ENCODE measurements at places on chromosomes 13 and 19.

- no peak for DNase-seq
These were observed 143.3 kb downstream of the DCLK1 start for GRCh38 chr13:35987572-35988513.

GRCh38 chr13:112779856-112780604, 90.2 kb downstream of the ATP11A start:
- no peak for DNase-seq

- no peak for DNase-seq
These were observed 93.7 kb downstream of the RBM26 start for GRCh38 chr13:79312340-79312855.

GRCh38 chr19:5590151-5590864, 22.6 kb upstream of the TINCR start:
- no peak for DNase-seq

GRCh38 chr19:2449019-2449418, 7.7 kb downstream of the LMNB2 start:
- DNase-seq = no peak

- no peak for DNase-seq
These were observed 24.9 kb downstream of the RCN3 start for GRCh38 chr19:49552749-49553148.

DNA sequence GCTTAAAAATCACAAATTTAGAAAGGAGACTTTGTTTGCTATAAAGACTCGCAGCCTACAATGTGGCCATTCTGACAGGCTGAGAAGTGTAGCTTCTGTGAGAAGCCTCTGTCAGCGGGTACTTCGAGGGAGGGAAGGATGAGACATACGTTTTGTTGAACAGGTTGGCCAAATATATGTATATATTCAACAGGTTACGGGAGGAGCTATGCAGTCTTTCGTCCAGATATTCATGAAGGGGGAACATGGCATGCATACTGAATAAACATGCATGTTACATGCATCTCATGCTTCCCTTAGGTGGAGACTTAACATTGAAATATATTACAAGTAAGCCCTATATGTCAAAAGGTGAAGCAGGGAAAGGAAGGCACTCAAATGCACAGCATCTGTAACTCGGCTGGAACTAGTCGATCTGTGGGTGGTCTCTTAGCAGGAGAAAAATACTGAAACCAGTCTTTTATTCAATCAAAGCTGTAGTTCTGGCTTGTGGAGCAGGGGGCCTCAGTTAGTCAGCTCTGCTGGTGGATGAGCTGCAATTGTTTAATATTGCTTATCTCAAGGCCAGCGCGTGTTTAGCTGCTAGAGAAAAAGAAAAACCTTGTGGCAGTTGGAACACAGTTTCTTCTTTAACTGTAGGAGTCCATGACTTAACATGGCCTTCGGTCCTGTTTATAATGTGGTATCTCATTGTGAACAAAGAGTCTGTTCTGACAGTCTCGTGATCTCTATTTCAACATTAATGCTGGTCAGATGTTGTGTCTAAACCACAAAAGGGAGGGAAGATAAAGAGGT, 94.3 kb downstream of the FAM216B start:
- no peak for DNase-seq

DNA sequence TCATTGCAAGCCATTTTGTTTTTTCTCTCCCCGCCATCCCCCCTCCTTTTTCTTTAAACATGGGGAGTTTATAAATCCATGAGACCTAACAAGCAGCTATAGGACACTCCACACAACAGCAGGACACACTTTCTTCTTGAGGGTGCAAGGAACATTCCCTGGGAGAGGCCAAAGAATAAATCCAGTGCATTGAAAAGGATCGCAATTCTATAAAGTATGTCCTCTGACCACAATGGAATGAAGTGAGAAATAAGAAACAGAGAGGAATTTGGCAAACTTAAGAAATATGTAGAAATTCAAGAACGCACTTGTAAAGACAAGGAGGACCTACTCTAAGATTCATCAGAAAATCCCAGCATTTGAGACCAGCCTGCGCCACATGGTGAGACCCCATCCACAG, 11.9 kb downstream of the KLF2 start:
- DNase-seq = no peak

GRCh38 chr19:46137915-46138473, 10.0 kb upstream of the IGFL2 start:
- DNase-seq = no peak

- no peak for DNase-seq
These were observed 418.0 kb downstream of the ZNF536 start for GRCh38 chr19:30790056-30790680.

- no peak for DNase-seq
These were observed 31.3 kb upstream of the USE1 start for GRCh38 chr19:17183858-17184321.

DNA sequence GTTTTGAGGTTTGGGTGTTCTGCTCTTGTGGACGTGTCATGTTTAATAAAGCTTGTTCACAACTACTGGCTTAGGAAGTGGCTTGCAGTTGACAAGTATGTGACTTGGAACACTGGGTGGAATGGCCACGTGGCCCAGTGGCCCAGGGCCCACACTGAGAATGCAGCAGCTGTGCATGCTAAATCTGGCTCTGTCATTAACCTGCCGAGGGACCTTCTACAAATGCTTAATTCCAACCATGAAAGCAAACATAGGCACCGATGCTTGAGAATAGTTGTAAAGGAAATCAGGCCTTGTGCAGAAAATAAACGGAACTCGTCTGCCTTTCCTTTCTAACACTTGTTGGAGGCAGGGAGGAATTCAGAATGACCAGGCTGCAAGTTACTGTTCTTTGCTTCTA, 11.6 kb upstream of the CLDN10 start:
- DNase-seq = no peak

DNA sequence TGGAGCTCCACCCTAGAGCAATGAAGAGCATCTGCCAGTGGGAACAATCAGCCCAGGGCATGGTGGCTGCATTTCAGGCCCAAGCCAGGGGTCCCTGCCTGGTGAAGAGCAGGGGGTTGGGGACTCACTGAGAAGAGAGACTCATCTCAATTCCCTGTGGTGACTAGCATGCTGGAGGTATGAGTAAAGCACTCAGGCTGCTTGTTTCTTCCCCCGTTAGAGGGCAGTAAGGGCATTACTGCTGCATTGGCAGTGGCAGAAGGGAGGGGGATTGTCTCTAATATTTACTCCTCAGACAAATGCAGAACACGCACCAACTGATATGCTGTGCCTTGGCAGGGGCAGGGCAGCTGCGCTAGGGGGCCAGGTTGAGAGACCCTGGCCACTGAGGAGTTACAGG, 329.1 kb downstream of the SLITRK5 start:
- DNase-seq = no peak

- peak; percentile 15 for DNase-seq
These were observed 31.6 kb downstream of the SYT3 start for GRCh38 chr19:50607874-50608785.

DNA sequence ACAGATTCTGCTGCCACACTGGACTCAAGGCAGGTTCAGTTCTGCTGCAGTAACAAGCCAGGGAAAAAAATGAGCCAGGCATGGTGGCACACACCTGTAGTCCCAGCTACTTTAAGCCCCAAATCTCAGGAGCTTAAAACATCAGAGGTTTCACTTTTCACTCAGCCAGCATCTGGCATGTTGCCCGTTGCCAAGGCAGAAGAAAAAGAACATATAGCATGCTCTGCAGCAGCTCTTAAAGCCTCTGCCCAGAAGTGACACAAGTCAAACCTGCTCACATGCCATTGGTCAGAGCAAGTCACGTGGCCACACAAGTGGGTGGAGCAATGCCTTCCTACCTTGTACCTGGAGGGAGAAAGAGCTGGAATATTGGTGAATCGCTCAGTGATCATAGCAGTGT, 14.7 kb upstream of the ADGRE5 start:
- peak; percentile 81 for DNase-seq

DNA sequence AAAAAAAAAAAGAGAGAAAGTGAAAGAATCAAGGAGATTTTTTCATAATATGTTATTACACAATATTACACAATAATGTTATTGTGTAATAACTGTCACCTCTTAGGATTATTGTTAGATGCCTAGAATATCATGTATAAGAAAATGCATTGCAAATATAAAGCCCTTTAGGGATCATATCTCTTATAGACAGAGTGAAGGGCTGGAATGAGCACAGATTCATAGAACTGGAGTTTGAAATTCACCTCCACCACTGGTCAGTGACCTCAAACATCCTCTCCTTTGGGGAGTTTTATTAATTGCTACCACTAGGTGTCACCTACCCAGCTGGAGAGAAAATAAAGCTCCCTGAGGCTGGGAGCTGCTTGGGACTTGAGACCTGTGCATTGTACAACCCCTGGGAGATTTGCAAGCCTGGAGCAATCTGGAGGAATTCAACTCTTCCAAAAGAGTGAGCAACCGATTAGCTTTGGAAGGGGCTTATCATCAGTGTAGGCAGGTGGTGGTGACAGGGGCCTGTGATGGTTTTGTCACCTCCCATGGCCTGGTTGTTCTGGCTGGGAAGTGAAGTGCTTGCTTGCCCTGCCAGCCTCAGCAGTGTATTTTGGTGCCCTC, 30.3 kb upstream of the FRY start:
- DNase-seq = no peak

- no peak for DNase-seq
These were observed 15.2 kb upstream of the CHST8 start for GRCh38 chr19:33606556-33606955.

DNA sequence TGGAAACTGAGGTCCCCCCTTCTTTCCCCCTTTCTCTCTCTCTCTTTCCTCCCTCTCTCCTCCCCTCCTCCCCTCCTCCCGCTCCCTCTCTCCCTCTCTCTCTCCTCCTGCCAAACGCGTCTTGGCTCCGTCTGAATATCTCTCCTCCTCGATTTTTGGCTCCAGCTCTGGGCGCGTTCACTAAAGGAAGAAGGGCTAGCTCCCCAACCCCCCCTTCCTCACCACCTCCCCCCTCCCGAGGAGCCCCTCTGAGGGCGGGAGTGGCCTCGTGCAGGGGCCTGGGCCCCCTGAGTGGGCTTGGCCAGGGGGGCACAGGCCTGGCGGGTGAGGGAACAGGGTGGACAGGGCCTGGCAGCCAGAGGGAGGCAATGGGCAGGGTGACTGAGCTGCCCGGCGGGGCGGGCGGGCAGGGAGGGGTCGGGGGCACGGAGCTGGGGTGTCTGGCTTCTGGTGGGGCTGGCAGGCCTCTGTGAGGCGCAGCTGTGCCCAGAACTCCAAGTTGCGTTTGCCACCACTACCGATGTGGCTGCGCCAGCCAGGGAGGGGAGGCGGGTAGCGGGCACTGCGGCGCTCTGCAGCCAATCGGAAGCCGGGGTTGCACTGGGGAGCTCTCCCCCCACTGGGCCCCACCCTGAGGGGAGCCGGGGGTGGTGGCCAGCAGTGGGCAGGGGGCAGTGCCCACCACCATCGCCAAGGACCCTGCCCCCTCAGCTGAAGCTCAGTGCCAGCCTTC, 7.1 kb downstream of the NFIX start:
- no peak for DNase-seq

DNA sequence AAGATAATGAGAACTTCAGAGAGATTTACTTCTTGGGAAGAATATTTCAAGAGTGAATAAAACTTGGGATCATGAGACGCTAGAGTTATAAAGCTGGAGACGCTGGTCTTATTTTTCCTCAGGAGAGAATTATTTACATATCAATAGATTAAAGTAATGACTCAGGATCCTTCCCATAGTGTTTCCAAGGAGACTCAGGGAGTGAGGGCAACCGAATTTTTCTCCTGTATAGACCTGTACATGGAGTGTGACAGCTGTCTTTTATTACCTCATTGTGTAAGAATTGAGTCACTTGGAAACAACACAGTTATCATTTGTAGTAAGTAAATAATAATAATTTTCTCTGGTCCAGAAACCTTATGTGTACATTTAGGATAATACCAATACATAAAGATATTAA, 1905.5 kb downstream of the OLFM4 start:
- no peak for DNase-seq

DNA sequence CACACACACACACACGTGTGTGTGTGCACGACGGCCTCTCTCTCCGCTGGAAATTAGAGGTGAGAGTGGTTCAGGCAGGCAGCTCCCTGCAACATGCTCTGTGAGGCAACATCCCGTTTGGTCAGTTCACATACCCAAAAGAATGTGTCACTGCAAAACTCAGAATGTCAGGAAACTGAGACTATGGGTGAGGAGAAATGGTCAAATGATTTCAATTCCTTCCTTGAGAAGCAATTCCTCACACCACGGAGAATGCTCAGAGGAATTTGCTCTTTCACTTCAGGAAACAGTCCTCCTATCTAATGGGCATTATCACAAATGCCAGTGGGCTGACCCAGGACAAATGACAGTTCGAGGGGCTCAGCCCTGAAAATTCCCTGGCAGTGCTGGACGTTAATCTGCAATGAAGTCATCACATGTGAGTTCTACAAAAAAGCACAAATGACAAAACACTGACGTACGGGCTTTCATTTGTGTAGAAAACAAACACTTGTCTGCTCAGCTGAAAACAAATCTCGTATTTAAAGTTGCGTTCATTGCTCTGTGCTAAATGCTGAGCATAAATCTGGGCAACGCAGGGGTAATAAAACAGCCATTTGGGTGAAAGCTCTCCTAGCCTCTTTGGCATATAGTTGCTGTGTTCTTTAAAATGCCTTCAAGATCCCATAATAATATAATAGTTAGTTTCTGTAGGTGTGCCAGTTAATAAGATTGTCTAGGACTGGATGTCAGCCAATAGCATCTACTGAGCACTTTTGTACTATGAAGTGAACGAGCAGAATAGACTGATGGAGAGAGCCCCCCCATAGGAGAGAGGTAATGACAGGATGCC, 18.6 kb upstream of the LATS2 start:
- DNase-seq = no peak

- no peak for DNase-seq
These were observed 3.6 kb downstream of the C2CD4C start for GRCh38 chr19:405121-405965.

DNA sequence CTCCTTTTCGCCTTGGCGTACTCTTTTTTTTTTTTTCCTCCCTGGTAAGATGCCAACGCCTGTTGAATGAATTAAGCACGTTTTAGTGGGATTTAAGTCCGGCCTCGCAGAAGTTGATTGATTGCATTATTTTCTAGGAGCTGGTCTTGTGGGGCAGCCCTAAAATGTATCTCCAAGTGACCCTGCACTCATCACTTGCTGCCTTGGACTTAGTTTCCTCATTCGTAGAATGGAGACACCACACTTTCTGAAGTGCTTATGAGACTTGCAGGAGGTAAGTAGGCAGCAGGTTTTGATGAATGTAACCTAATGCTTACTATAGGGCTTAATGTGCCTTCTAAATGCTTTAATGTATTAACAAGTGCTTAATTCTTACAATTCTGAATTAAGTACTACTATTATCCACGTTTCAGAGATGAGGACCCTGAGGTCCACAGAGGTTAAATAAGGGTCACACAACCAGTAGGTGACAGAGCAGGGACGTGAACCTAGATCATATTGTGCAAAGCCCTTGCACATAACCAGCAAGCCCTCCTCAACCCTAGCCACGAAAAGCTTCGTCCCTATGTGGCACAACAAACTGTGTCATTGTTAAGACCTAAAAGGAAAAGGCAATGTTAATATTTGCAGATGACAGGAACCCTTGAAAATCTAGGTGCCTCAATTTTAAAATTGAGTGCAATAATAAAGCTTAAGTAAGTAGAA, 514 bp upstream of the ARGLU1 start:
- DNase-seq = no peak

- no peak for DNase-seq
These were observed 2412.4 kb downstream of the PCDH9 start for GRCh38 chr13:64817691-64818090.
